Spinal cord (tissue), 10 donors: ENCODE measurements at places on chromosomes 5 and 9.
A peak's percentile ranks its signal among the peaks of the same experiment; 100 is the strongest.

GRCh38 chr5:15704397-15704947, 204.5 kb downstream of the FBXL7 start:
- DNase-seq: no peak

DNA sequence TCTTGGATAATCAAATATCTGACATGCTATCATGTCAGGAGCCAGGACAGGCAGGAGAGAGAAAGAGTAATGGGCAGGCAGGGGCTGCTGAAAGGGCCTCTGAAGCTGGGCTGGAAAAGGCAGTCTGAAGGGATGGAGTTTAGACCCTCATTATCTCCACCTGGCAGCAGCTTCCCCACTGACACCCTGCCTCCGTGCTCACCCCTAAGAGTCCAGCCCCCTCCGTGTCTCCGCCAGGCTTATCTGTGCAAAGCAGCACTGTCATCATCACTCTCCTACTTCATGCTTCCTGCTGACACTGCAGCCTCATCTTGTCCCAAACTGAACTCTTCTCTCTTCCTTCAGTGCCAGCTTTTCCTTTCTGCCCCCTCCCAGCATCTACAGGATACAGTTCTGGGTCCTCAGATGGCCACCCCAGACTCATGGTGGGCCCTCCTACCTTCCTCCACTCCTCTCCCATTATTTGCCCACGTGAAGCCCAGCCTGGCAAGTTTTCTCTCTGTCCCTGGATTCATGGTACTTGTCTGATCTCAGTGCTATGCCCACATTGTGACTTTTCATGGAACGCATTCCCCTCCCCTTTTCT, 70.9 kb upstream of the KLF9 start:
- DNase-seq: no peak

DNA sequence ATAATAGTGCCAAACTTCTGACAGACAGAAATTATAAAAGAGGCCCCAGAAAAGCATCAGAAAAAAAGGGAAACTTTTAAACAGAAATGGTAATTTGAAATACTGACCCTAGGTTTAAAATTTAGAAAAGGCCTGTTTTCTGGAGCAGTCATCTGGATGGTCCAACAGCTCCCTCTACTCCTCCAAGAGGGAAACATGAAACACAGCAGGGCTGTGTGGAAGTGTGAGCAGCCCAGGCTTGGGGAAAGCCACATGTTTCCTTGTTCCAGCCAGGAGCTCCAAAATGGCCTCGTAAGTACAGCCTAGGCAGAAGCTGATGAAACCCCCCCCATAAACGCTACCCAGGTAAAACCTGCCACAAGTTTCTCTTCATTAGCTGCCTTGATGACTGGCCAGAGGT, 499.3 kb upstream of the ADAMTS16 start:
- DNase-seq: peak; percentile 87

GRCh38 chr5:33258553-33258952, 182.2 kb upstream of the TARS1 start:
- no peak for DNase-seq

GRCh38 chr5:173175523-173175922, 31.2 kb downstream of the BNIP1 start:
- DNase-seq: no peak

DNA sequence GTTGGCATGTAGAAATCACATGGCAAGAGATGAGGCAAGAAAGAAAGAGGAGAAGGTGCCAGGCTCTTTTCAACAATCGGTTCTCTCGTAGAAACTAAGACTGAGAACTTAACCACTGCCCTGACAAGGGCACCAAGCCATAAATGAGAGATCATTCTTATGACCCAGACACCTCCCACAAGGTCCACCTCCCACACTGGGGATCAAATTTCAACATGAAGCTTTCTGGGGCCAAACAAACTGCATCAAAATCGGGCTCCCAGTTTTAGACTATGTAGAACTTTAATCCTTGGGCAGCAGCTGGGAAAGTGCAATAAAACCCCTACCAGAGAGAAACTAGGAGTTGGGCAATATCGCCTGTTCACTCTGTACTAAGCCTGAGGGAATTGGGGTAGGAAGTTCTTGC, 150.2 kb upstream of the CCDC152 start:
- DNase-seq: no peak

DNA sequence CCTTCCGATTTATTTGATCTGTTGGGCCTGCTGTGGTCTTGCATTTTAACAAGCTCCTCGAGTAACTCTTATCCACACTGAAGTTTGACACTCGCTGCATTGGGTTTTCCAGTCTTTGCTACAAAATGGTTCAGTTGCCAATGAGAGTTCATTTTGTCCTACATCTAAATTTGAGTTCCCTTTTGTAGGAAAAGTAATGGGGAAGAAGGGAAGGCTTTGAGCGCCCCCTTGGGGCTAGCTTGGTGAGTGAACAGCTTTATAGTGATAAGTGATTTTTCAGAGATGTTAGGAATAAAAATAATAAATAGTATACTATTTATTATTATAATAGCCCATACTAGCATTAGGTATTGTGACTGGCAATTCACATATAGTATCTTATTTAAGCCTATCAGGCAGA, 89.9 kb upstream of the GNAQ start:
- DNase-seq: no peak

GRCh38 chr9:114231273-114231672, 75.9 kb downstream of the COL27A1 start:
- DNase-seq: no peak

GRCh38 chr9:72304538-72304937, 60.5 kb downstream of the ZFAND5 start:
- no peak for DNase-seq

- DNase-seq: no peak
These were observed 51.1 kb downstream of the C9orf152 start for GRCh38 chr9:110156902-110157301.

DNA sequence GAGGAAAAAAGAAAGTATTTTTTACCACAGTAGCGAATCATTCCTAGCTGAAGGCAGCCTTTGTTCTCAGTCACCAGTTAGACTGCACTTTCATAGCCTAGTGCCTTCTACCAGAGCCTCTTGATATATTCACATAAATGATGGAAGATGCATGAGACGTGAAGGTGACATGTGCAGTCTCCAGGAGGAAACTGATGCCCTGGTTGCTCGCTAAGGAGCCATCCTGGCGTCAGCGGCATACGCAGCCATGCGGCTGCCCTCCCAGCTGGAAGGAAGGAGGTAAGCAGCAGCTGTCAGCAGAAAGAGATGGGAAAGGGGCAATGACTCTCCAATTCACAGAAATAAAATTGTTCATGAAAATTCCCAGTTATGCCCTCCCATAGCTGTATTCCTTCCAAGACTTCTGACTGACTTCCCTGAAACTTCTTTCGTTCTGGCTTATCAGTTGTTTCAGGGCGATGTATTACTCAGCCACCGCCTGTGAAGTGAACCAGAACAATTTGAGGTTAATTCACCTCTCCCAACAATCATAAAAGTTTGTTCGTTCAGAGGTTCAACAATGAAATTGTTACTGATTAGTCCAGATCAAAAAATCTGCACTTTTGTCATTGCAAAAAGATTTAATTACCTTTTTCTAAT, 331.2 kb downstream of the NR2F1-AS1 start:
- DNase-seq: peak; percentile 49

DNA sequence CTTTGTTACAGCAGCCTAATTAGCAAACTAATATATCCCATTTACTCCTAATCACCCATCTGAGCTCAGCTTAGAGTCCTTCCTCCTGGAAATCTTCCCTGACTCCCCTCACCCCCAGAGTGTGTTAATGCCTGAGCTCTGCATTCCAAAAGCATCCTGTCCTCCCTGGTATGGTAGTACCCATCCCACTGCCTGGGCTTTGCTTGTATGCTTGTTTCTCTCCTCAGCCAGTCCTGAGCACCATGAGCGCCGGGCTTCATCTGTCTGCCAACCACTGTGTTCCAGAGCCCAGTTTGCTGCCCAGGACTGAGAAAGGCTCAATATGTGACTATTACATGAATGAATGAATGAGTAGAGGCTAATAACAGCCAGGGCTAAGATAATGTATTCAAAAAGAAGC, 272.4 kb downstream of the CDK5RAP2 start:
- DNase-seq: no peak

DNA sequence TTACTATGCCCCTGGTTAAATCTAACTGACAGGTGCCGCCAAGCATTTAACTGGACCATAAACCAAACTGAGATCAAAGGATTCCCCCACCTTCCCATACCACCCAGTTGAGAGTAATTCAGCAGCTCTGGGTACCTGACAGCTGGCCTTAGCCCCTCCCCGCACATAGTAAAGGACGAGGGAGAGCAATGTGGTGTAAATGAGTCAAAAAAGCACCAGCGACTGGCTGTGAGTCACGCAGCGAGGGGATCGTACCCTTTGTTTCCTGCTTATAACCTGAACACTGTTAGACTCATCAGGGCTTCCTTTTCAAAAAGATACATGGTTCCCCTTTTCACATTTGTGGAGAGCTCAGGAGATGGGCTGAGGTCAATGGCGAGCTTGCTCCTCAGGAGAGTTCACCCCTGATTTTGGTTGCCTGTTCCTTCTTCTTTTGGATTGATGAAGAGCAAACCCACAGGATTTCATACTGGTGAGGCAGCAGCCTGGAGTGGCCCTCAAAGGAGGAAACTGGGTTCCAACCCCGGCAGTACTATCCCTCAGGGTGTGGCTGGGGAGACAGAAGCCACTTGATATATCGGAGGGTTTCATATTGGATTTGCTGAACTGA, 71.5 kb downstream of the ANKRD33B start:
- no peak for DNase-seq

DNA sequence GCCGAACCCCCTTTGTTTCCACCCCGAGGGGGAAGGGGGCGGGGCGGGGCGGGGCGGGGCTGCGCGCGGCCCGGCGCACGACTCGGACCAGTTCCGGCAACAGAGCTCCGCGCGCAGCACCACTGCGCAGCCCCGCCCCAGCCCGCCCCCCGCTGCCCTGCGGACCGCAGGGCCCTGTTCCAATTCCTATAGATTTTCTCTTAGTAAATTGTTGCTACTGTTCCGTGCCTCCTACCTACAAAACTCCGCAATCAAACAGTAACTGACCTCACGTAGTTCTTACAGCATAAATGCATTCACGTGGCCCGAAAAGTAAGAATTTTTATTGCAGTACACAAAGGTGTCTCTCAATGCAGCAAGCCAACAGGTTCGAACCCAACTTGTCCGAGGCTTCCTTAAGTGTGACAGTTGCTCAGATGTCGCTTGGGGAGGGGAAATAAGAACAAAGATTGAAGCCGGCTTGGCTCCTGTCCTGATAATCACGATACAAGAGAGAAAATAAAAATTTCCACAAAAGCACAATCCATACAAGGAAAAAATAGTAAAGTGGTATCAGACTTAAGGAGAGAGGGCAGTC, 1.2 kb upstream of the RNF38 start:
- DNase-seq: peak; percentile 67

DNA sequence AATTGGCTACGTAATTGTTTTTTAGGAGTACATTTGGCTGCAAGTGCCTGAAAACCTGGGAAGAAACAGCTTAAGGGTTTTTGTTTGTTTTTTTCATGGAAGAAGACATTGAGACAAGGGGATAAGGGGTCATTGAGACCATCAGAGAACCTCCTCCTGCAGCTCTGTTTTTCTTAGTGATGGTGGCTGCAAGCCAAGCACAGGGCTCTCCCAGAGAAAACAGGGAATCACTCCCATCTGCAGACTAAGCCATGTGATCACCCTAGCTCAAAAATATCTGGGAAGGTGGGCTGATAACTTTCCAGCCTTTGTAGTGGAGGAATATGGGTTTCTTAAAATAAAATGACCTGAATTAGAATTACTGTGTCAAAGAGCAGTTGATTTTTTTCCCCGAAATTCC, 25.1 kb downstream of the PALM2AKAP2 start:
- no peak for DNase-seq

- DNase-seq: no peak
These were observed 37.8 kb upstream of the LPAR1 start for GRCh38 chr9:111076042-111076441.

DNA sequence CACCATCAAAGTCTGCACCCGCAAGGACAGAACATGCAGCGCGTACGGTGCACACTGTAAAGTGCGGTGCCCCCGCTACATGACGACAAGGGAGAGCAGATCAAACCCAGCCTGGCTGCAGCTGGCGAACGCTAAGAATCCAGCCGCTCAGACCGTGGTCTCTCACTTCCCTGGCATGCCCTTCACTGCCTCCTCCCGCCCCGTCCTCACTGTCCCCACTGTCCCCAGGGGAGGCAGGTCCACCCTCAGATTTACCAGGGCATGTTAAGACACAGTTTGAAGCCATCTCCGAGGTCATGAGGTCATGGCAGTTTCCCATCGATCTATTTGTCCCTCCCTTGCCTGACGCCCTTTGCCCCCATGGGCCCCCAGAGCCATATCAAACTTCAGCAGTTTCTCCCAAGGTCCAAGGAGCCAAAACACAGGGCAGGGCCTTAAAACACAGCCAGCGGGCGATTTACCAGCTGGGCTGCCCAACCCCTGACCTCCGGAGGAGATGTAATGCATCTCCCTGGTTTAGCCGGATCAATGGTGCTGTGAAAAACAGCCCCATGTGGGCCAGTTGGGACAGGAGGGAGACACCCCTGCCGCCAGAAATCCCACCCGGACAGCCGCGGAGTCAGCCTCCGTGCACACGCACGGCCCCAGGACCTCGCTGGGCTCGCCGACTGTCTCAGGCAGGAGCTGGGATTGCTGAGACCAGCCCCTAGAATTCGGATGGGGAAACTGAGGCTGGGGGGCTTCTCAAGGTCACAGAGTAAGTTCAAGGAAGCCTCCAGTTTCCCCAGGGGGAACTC, 52.3 kb upstream of the FUBP3 start:
- DNase-seq: no peak

- DNase-seq: no peak
These were observed 338.7 kb upstream of the SMC2 start for GRCh38 chr9:103755441-103755840.

DNA sequence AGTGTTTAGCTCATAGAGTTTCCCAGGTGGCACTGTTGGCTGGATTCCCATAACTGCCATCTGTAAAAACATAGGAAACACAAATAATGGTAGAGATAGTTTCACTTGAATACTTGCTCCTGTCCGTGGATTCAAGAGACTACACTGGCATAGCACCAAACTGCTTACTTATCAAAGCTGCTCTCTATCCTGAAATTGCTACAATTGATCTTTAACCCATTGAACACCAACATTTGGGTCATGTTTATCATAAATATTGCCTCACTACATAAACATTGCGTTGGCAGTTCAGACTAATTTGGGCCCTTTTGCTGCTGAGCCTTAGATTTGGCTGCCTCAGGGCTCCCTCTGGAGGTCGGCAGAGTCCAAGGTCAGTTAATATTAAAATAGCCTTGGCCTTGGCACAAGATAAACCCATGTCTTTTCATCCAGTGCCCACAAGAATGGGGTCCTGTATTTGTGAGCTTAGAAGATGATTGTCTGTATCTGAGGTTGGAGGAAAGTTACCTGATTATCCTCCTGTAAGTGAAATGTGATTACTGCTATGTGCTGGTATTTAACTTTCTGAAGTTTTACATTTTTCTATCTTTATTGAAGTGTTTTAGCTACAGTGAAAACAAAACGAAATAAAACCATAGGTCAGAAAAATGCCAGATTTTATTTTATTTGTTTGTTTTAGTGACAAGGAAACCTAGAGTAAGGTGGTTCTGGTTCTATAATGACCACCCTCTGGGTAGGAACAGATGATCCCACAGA, 4.0 kb upstream of the RANBP3L start:
- no peak for DNase-seq

GRCh38 chr9:83570359-83570758, 32.2 kb upstream of the FRMD3 start:
- peak; percentile 18 for DNase-seq

- no peak for DNase-seq
These were observed 104.0 kb downstream of the EBF1 start for GRCh38 chr5:158995694-158996173.

GRCh38 chr9:9914174-9914573, 698.6 kb downstream of the PTPRD start:
- no peak for DNase-seq

GRCh38 chr9:7980041-7980440, 180.5 kb upstream of the DMAC1 start:
- peak; percentile 48 for DNase-seq

- no peak for DNase-seq
These were observed 98.2 kb upstream of the ALDH1A1 start for GRCh38 chr9:73050887-73051550.
